ENCODE measurements at places on chromosomes 3 and 15.
A peak's percentile ranks its signal among the peaks of the same experiment; 100 is the strongest.

- DNase-seq = no peak
Observed at GRCh38 chr3:123621186-123621849, 36.5 kb upstream of the HACD2 start.

- no peak for DNase-seq
Observed at GRCh38 chr3:13892304-13892703, 12.4 kb upstream of the WNT7A start.

DNA sequence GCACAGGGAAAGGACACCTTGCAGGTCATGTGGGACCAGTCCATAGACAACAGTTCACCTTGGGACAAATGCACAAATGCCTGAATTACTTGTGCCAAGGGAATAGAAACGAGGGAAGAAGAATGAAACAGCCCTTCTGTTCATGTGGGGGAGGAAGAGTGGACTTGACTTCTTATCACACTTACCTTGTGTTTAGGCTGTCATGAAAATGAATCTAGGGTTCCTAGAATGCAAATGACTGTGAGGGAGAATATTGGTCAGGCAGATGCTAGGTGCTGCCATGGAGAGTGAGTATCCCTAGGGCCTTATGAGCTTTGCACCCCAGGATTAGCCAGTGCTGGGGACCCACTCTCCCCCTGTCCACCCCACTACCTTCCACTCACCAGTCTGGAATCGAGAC, 11.0 kb upstream of the PRKAR2A start:
- DNase-seq = no peak

DNA sequence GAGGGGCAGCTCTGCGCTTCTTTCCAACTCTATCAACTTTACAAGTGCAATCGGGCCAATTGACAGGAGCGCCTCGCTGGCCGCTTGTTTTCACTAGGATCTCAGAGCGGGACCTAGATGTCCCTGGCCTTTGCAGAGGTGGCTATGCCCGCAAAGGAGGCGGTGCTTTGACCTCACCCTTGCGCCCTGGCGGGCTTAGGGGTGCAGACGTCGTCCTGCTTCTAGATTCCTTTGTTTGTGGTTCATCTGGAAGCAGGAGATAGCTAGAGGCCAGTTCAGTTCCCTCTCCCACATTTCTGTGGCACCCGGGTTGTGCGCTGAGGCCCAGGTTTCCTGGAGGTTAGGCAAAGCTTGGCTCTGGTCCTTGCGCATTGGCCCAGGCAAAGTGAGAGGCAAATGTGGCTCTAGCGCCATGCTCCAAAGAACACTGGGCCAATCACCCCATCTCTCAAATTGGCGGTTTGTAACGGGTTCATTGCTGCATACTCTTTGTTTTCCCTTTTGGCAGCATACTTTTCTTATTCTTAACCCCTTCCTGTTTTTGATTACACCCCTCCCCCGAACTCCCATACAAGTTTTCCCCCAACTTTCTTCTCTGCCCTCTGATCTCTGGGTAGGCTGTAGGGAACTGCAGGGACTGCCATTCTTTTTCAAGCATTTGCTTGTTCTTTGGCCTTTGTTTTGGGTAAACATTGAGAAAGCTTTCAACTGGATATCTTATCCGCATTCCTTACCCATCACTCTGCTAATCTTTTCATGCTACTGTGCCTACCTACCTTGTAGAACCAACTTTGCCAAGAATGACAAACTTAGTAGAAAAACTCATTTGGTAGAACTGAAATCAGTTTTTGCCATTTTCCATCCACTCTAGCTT, 1.4 kb downstream of the PPM1L start:
- no peak for DNase-seq

DNA sequence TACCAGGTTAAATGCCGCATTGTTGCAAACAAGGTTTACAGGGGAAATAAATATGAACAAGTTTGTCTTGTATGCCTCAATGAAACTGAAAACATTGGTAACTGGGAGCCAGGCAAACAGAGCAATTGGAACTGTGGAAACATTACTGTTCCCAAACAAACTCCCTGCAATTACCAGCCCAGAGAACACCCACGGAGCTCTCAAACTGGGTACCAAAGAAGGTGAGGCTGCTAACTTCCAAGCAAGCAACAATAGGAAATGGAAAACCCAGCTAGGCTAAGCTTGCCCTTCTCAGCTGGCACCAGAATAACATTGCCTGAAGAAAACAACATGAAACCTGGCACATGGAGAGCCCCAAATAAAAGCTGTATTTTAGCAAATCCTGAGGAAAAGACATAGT, 218.9 kb upstream of the THRB start:
- no peak for DNase-seq

GRCh38 chr3:46574881-46575576, 8.9 kb upstream of the LRRC2 start:
- DNase-seq = no peak

- no peak for DNase-seq
Observed at GRCh38 chr3:170532573-170532972, 53.3 kb downstream of the SLC7A14 start.

DNA sequence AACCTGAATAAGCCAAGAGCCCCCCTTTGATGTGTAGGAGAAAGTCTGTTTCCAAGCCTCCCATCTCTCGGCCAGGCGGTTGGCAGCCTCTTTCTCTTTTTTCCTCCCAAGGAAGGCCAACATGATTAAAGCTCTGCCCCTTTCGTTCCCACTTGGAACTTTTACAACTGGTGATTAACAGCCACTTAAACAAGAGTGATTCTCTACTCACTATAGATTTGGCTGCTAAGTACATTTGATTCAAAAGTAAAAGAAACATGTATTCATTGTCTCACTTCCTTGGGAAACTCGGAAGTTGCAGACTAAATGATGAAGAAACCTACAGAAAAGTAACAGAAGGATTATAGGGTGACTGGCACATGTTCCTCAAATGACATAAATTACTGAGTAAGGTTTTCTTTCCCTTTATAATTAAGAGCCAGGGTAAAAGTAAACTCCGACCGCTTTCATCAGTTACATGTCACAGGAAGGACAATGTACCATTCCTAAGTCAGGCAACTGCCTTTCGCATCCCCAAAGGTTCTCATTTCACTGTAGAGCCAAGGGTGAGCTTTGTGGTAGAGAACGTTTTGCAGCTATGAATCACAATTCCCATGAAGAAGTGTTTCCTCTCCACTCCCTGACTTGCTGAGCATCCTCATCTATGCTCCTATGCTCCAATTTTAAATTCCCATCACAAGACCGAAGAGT, 72.7 kb downstream of the MB21D2 start:
- DNase-seq = no peak

DNA sequence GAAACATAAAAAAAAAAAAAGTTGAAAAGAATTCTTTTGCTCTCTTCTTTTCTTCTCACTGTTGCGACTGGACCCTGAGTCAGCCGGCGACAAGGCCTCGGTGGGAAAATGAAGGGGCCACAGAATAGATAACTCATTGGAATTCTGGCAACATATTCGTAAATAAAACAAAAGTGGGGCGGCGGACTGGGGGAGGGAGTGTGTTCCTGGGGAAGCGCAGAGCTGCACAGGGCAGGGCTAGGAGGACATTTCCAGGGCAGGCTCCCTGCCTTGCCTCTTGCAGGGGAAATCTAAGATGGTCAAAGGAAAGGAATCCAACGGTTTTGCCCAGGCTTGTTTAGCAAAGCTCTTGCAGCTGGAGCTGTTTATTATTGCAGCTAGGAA, 1042.8 kb upstream of the NR2F2 start:
- DNase-seq = no peak

- no peak for DNase-seq
Observed at GRCh38 chr15:71330638-71331162, 215.4 kb downstream of the THSD4 start.

GRCh38 chr3:88661433-88661824, 446.0 kb upstream of the EPHA3 start:
- DNase-seq = no peak

GRCh38 chr3:57911593-57911992, 96.6 kb upstream of the FLNB start:
- no peak for DNase-seq

GRCh38 chr3:102194760-102195159, 240.1 kb upstream of the ZPLD1 start:
- no peak for DNase-seq

DNA sequence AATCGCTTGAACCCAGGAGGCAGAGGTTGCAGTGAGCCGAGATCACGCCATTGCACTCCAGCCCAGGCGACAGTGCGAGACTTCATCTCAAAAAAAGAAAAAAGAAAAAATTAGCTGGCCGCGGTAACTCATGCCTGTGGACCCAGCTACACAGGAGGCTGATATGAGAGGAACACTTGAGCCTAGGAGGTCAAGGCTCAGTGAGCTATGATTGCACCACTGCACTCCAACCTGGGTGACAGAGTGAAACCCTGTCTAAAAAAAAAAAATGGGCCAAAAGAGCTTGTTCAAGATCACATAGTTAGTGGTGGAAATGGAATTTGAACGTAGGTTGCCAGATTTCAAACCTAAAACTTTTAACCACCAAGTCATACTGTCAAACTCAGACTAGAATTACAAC, 46.2 kb upstream of the PPP4R2 start:
- no peak for DNase-seq

DNA sequence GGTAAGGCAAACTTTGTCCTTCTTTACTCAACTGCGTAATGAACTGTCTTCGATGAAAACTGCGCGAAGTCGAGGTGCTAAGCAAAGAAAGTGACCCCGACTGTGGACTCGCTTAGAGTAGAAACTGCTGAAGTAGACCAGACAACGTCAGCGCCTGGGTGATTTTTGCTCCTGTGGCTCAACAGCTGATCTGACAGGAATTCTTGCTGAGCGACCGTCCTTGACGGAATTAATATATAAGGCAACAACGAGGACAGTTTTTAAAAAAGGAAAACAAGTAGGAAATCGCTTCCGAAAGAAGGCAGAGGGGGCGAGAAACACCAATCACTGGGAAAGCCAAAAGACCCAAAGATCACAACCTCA, 541 bp downstream of the RPS27L start:
- peak; percentile 24 for DNase-seq

GRCh38 chr15:92958105-92958504, 58.0 kb downstream of the CHD2 start:
- DNase-seq = no peak

GRCh38 chr3:196220587-196220986, 4.3 kb downstream of the SLC51A start:
- DNase-seq = no peak

DNA sequence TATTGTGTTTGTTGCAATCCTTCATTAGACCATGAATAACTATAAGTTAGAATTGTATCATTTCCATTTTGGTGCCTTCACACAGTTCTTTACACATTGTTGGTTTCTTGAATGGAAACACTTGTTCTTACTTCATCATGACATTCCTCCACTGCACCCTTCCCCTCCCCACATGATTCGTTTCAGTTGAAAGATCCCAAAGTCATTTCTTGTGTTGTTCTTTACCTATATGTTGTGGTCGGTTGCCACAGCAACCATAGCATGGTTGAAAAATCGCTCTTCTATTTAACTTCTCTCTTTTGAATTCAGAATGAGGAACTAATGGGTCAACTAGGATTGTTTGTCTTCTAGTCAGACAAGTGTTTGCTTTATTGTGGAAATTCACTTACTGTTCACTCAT, 103.3 kb downstream of the IL1RAP start:
- no peak for DNase-seq

DNA sequence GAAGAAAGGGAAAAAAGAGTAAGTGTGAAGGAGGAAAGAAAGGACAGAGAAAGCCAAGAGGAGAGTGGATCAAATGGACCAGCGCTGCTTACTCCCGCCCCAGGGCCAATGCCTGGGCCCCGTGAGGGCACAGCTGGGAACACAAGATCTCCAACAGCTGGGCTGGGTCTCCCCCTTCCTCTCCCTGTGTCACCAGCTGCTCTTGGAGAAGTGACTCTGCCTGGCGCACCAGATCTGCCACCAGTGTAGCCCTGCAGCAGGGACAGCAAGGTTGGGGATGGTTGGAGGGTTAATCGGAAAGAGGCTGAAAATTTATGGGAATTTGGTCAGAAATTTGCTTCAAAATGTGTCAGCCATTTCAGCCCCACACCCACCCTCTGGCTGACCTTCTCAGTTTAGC, 8.4 kb downstream of the CDAN1 start:
- DNase-seq = no peak

DNA sequence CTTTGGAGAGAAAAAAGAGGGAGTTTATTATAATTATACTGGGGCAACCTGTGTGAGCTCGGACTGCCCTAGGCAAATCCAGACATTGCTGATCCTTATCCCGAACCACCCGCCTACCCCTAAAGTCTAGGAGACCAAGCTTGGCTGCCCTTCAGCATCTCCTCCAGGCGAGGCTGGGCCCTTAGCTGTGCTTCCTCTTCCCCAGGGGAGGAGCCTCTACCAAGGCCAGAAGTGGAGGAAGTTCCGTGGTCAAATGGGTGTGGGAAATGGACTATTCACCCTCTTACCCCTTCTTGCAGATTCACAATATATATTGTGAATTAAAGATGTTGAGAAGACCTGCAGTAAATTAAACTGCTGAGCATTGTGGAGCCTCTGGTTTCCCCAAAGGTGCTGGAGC, 158.3 kb upstream of the HES1 start:
- no peak for DNase-seq

DNA sequence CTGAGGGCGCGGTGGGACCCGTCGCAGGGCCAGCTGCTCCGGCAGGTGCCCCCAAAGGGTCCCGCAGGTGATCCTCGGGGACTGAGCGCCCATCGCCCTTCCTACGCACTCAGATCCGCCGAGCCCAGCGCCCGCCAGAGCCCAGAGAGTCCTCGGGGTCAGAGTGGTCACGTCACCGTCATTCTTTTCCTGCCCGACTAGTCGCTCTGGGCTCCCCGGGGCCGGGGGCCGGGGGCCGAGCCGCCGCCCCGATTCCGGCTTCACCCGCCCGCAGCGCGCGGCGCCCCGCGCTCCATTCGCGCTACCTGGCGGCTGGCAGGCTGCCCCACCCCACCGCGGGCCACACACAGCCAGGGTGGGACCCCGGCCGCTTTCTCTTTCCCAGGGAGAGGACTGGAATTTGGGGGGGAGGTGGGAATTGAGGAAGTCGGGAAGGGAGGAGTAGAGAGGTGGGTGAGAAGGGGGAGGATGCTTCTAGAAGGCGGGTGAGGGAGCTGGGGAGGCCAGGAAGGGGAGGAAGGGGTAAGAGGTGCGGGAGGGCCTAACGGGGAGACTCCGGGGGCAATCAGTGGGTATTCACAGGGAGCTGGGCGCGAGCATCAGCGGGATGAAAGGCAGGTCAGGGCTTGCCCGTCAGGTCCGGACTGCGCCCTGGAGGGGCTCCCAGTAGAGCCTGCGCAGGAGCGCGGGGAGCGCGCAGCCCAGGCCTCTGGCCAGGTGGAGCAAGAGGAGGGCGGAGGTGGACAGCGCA, 36.1 kb upstream of the EPHB3 start:
- no peak for DNase-seq

- DNase-seq = peak; percentile 15
Observed at GRCh38 chr15:38699633-38700230, 135.1 kb upstream of the RASGRP1 start.

- no peak for DNase-seq
Observed at GRCh38 chr15:73127302-73127936, 75.2 kb downstream of the NEO1 start.

GRCh38 chr15:70064441-70064840, 33.3 kb downstream of the TLE3 start:
- no peak for DNase-seq

DNA sequence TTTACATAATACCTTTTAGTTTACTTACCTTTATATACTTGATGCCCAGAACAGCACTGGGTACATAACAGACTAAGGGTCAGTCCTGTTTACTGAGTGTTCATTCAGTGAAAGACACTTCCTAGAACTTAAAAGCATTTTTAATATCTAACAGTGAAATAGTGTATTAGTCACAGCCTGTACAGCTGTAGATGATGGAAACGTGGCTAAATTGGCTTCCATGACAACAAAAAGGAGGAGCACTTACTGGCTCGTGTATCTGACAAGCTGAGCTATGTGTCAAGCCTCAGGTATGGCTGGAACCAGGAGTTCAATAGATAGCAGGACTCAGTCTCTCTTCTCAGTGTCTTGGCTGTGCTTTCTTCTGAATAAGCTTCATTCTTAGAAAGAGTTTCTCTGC, 40.2 kb downstream of the CMTM8 start:
- DNase-seq = no peak
